ENCODE measurements at places on chromosomes 2 and 18.

GRCh38 chr2:127173057-127173456 is 47.0 kb downstream of the CYP27C1 start:
- no peak for DNase-seq

DNA sequence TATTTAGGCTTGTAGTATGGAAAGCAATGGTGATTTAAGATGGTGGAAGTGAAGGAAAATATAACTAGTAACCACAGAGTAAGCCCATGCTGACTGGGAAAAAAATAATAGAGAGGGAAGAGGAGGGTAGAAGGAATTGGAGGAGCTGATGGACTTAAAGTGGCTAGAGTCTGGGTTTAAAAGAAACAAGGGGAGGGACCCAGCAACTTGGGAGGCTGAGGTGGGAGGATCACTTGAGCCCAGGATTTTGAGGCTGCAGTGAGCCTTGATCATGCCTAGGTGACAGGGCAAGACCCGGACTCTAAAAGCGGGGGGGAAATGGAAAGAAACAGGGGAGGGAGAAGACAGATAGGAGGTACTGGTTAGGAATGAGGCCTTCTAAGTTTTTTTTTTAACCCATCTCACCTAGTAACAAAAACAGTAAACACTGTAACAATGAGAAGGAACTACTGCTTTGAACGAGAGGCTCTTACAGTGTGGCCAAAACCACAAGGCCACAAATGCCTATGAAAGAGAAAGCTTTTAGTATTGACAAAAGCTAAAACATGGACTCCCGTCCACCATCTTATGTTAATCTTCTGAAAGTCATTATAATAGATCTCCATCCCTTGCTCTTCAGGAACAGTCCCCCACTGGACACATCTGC is 26.6 kb downstream of the METTL8 start:
- no peak for DNase-seq

DNA sequence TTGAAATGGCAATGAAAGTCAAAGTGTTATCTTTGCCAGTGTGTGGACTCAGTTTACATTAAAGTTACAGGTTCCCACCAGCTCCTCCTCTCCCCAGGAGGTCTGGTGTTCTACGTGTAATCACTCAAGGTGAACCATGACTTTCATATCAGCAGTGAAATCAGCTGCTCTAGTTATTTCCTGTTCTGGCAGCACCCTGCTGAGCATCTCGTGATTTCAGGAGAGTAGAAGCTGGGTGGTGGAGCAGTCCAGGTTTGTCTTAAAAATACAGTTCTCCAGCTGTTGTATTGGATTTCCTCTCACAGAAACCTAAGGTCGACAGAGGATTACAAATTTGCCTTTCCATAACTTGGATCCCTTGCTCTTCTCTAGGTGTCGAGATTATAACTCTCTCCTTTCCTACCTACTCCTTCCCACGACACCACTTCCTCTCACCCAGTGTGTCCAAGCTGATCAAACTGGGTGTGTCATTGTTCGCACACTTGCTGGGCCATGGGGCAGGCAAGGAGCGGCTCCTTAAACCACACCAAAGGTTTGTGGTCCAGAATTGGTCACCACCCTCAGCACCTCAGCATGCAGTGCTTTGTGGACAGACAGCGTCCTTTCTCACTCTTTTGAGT is 13.0 kb upstream of the ARHGAP25 start:
- DNase-seq = no peak

DNA sequence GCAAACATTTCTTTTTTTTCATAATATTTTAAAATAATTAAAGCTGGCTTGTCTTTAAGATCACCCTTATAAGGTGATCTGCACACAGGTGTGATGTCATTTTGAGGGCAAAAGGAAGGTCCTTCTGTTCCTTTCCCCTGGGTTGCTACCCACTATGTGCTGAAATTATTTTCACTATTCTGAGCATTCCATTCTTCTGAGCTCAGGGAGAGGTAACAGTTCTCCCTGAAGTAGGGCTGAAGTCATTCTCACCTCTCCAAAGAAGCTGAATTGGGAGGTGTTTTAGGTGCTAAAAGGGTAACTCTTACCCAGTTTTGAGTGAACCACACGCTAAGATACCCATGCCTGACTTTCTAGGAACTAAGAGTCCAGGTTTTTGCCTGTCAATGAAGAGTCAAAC is 247.6 kb downstream of the SLC4A3 start:
- DNase-seq = no peak

DNA sequence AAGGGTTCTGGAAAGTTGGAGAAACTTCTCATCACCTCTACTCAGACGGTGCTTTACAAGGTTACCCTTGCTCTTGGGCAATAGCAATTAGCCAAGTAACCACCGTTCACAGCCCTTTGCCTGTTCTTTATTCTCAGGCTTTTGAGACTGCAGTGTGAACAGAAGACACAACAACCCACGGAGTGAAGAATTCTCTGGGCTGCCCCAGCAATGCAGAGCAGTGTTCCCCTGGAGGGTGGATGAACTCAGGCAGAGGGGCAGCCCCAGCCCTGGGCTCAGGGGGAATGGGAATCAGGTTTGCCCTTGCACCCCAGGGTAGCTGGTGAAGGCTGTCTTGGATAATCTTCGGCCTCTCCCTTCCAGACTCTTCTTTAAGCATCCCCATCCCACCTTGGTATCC is 69.1 kb downstream of the MCFD2 start:
- no peak for DNase-seq

DNA sequence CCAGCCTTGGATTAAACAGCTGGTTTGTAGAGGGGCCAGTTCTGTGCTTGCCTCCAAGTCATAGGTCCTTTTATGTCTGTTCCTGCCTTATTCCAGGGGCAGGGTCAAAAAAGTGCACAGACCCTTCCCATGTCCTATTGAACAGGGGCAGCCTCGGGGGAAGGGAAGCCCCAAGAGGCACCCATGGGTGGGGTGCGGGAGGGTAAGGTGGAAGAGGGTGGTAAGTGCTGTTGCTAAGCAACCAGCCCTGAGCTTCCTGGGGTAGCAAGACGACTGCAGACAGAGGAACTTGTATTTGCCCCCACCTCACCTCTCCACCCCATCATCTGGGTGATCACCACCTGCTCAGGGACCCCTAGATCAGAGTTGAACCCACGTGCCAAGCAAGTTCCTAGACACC is 7.7 kb downstream of the DNMT3A start:
- no peak for DNase-seq

DNA sequence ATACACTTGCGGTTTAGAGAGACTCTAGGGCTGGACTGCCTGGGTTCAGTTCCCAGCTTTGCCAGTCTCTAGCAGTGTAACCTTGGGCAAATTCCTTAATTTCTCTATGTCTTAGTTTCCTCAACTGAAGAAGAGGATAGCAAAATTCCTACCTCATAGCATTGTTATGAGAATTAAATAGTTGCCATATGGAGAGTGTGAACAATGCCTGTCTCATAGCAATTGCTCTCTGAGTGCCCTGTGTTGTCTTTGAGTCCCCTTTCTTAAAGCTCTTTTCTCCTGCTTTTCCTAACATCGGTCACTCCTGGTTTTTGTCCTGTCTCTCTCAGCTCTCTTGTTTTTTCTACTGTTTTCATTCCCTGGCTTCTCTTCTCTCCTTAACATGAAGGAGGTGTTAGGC is 116.8 kb upstream of the ALPP start:
- no peak for DNase-seq

- DNase-seq = peak; percentile 80
These were observed 3.7 kb upstream of the SIX3 start for GRCh38 chr2:44937688-44938240.

DNA sequence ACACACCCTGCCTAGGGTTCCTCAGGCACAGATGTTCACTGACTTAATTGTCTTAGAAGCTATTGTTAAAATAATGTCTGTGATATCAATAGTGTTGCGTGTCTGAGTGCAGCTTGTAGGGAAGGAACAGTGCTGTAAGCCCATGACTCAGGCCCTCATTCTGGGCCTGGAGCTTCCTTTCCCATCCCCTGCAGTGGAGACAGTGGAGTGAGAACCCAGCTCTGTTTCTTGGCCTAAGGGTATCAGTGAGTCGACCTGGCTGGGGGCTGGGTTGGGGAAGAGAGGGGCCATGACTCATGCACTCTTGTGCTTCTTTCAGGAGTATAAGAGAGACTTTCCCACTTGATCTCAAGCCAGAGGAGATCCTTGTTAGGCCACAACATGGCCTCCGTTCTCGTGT is 106.8 kb downstream of the HRH4 start:
- DNase-seq = no peak

DNA sequence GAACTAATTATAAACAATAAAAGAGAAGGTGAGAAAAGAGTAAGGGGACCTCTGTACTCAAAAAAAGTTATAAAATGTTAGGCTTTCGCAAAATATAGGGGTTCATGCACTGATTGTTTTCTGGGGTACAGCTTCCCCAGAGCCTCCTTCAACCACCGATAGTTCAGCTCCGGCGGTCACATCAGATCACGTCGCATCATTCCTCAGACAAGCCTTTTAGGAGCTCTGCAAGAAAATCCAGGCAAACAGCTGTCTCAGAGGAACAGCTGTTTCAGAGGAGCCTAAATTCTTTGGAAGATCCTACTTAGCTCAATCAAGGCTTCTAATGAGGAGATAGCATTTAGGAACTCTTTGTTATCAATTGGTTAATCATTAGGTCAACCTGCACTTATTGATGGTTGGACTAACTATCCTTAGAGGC is 78.7 kb downstream of the MYCN start:
- no peak for DNase-seq

DNA sequence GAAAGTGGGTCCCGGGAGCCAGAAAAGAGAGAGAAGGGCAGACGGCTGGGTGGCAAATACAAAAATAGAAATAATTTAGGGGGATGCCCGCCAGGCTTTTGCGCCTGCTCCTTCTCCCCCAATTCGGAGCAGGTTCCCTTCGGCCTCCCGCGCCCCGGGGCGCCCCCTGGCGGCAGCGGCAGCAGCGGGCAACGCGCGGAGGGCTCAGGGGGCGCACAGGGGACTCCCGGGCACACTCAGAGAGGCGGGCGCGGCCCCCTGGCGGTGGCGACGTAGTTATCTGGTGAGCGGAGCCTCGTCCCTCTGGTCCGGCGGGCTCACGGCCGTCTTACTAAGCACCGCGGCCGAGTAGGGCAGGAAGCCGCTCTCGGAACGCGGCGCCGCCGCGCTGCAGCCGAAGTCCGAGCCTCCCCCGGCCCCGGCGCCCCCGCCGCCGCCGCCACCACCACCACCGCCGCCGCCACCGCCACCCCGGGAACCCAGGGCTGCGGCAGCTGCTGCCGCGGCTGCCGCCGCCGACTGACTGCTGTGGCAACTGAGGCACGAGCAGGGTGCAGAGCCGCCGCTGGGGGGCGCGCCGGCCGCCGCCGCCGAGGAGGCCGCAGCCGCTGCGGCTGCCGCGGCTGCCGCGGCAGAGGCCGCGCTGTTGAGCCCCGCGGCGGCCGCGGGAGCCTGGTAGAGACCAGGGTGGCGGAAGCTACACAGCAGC is 3.8 kb downstream of the EVX2 start:
- peak; percentile 63 for DNase-seq

DNA sequence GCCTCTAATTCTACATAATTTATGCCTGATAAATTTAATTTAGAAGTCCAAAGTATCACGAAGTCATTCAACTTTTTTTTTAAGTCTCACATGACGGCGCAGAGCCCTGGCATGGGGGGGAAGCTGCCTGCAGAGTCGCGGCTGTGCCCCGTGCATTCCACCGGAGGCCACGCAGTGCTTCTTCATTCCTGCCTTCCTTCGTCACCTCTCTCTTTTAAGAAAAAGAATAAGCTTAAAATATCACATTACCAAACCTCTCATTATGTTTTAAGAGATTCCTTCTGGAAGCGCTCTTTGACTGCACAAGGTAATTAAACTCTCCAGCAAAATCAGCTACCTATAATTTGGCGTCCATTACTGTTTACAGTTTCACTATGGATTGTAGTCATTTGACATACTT is 20.3 kb upstream of the KIDINS220 start:
- no peak for DNase-seq

- no peak for DNase-seq
These were observed 116.1 kb downstream of the BCL2 start for GRCh38 chr18:63203497-63203896.

DNA sequence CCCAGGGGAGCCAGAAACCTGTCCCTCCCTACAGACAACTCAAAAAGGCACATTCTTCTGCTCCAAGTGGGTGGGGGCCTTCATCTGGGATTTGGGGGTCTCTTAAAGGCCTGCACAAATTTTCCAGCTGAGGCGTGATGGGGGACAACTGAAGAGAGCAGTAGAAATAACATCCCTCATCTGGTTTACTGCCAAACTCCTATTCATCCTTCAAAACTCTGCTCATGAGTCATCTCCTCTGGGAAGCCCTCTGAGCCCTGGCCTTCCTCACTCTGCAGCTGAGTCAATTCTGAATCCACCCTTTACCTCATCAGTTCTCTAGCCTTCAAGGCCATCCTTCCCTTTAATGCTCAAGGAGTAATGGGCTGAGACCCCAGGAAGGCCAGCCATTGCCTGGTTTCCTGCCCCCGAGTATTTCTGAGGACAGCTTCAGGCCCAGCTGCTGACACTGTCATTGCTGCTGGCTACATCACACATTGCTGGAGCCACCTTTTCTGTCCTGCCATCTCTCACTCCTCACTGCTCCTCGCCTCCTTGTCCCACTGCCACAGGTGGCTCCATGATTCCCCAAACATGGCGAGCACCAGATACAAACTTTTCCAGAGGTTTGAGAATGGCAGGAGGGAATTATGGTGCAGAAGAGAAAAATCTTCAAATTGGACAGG is 32.2 kb upstream of the GLI2 start:
- no peak for DNase-seq

- no peak for DNase-seq
These were observed 21.8 kb upstream of the CD226 start for GRCh38 chr18:69969491-69969890.

GRCh38 chr2:215667585-215668377 is 231.9 kb upstream of the FN1 start:
- DNase-seq = no peak

DNA sequence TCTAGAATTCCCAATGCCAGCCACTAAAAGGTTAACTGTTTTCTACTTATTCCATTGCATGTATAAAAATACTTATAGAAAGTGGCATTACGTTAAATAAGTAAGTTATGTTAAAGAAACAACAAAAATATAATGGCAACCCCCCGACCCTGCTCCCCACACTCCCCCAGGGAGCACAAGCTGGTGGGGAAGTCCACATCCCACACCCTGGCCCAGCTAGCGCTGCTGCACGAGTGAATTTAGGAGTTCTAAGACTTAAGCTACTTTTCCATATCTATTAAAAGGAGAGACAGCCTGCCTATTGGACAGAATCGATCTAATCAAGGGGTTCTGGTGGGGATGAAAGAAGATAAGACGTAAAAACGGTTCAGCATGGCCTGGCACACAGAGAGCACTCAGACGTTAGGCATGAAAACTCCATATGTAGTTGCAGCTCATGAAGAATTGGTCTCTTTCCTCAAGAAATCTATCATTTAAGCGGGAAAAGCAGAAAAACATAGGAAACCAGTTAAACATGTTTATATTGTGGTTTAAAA is 16.6 kb downstream of the HJURP start:
- DNase-seq = no peak

DNA sequence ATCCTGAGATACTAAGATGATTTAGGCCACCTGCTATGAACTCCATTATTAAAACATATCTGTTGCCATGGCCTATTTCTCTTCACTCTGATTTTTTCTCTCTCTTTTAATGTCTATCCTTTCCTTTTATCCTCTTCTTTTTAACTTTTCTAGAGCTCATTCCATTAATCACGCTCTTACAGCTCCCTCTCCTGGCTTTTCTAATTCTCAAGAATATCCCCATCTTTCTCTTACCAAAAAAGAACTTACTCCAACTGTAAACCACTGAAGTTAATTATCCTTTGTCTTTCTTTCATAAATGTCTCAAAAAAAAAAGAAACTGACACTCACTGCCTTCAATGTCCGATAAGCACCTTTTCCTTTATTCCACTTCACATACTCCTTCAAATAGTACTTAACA is 7.9 kb downstream of the PPP3R1 start:
- no peak for DNase-seq
